Small intestine (tissue), 16 donors: ENCODE measurements at places on chromosomes 5 and 9. TPM values are rescaled to one million over a fixed set of nuclear protein-coding genes. Genes with fewer than 3 reads are reported as not detected.
A peak's percentile ranks its signal among the peaks of the same experiment; 100 is the strongest.

- no peak for DNase-seq
These were observed 22.8 kb upstream of the C9orf40 start for GRCh38 chr9:74975538-74975937.

ACOT12 gene
- polyA plus RNA-seq = 0.38 TPM

FASTKD3 gene
- polyA plus RNA-seq = 16.8 TPM

NUTM2G gene
- not detected for polyA plus RNA-seq

C7 gene
- polyA plus RNA-seq = 17.9 TPM

GRCh38 chr5:116795189-116795588 is 220.6 kb upstream of the SEMA6A start:
- DNase-seq = no peak

DNA sequence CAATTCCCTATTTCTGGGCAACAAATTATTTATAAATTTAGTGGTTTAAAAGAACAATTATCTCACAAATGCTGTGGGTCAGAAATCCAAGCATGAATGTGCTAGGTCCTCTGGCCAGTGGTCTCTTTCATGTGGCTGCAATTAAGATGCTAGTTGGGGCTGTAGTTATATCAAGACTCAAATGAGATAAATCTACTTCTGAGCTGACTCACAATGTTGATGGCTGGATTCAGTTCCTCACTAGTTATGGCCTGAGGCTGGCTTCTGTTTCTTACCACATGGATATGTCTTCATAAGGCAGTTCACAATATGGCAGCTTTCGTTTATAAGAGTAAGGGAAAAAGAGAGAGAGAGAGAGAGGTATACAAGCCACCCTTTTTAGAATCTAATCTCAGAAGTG is 717.0 kb downstream of the PRELID2 start:
- no peak for DNase-seq

DNA sequence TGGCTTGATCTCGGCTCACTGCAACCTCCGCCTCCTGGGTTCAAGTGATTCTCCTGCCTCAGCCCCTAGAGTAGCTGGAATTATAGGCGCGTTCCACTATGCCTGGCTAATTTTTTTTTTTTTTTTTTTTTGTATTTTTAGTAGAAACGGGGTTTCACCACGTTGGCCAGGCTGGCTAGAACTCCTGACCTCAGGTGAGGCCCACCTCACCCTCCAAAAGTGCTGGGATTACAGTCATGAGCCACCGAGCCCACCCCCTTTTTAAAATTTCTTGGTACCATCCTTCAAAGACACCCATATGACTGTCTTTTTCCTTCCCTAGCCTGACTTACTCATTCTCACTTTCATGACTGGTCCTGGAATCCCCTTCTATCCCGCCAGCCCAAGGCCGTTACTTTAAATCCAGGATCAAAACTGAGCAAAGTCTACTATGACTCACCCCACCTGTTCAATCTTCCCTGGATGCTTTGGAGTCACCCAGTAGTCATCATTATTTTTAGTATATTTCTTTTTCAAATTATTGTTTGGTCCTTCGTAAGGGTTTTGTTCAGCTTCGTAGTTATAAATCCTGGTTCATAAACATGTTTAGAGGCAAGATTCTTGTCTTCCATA is 1.2 kb upstream of the TBCA start:
- peak; percentile 62 for DNase-seq

DNA sequence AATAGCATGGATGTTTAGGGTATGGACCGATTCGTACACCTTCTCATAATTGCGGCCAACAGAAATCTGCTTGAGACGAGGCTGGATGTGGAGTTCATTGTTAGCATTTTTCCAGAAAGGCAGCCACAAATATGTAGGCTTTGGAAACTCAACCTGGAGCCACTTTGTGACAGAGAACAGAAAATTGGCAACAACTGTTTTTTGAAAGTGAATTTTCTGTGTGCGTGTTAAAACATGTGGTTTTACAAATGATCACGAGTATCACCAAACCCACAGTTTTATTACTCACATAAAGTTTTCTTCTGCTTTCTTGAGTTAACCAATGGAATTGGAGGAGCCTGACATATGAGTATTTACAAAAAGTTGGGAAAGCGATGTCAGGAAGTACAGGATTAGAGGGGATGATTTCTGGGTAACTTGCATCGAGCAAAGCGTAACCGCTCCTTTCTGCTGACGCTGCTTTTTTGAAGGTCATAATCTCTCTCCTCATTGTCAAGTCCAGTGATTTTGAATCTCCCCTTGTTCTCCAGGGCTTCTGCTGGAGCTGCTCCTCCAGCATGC is 138.5 kb upstream of the TAF11L2 start:
- no peak for DNase-seq

GRCh38 chr9:129414377-129414992 is 206.4 kb downstream of the C9orf50 start:
- peak; percentile 66 for DNase-seq

DNA sequence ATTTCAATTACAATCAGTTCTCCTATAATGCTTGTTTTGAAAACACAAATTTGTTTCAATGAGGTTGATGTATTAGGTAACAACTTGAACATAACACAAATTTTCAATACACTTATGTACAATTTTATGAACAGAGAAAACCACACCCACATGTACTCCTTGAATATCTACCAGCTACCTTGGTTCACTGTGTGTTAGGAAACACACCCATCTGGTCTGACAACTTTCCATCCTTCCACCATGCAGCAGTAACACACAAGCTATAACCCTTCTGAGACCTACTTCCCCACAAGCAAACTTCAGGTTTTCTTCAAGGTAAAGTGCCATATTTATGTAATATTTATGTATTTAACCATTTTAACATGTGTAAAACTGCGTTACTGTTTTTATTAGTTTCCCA is 36.4 kb upstream of the UBQLN1 start:
- DNase-seq = no peak

DNA sequence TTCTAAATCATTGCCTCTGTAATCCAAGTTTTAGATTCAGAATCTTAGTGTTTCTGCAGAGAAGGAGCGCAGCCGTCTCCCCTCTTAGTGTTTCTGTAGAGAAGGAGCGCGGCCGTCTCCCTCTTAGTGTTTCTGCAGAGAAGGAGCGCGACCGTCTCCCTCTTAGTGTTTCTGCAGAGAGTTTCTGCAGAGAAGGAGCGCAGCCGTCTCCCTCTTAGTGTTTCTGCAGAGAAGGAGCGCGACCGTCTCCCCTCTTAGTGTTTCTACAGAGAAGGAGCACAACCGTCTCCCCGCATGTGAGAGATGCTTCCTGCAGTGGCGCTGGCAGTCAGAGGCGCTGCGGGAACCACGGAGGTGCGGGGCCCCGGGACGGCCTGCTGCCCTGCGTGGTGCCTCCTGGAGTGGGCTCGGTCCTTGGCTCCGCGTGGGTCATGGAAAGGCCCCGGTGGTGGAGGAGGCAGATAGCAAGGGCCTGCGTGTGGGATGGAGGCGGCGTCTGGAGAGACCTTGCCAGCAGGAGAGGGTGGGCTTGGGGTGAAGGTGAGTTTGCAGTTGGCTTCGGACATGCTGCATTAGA is 10.9 kb downstream of the CEP72 start:
- no peak for DNase-seq

LMX1B gene
- not detected for polyA plus RNA-seq

DNA sequence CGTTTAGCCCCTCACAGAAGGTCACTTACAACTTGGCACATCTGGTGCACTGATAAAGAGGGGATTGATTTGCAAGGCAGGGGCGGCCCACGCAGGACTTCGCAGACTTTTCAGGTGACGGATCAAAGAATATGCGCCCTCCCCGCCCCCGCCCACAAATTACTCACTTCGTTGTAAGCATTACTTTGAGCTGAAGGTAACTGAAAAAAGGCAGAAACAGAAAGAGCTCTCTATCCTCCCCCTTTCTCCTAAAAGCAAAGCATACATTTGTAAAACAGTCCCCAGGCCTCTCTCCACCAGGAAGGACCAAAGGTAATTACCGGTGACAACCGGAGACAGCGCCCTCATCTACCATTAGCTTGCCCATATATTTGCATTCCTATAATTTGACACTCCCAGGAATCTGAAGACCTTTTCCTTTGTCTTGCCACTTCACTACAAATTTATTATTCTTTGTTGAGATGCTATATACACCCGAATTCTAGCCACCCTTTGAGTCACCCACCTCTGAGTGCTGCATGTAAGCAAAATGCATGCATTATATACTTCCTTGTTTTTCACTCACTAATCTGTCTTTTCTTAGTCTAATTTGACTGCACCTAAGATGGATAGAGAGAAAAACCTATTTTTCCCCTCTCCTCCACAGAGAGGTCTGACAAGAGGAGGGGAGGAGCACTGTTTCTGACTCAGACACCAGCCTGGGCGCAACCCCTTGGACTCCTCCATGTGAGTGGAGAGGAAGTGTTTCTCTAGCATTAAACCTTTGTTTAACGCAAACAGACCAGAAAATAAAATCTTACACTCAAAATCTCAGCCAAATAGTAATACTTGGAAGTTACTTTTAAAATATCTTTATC is 74.7 kb upstream of the SPIN1 start:
- DNase-seq = no peak

MRPL22 gene
- 60.9 TPM for polyA plus RNA-seq

DNA sequence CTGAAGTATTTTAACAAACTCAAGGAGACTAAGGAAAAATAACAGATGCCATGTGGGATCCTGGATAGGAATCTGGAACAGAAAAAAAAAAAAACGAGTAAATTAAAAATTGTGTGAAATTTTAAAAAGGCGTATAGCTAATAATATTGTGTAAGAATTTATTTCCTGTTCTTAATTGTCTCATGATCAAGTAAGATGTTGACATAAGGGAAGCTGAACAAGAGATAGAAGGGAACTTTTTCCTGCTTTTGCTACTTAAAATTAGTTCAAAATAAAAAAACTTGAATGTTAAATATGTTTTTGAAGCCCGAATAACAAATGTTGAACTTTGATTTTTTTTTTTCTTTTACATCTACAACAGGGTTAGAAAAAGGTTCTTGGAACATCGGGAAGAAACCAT is 10.5 kb downstream of the SNAPC3 start:
- DNase-seq = no peak

- no peak for DNase-seq
These were observed 63.7 kb downstream of the MLLT3 start for GRCh38 chr9:20558566-20559016.

DNA sequence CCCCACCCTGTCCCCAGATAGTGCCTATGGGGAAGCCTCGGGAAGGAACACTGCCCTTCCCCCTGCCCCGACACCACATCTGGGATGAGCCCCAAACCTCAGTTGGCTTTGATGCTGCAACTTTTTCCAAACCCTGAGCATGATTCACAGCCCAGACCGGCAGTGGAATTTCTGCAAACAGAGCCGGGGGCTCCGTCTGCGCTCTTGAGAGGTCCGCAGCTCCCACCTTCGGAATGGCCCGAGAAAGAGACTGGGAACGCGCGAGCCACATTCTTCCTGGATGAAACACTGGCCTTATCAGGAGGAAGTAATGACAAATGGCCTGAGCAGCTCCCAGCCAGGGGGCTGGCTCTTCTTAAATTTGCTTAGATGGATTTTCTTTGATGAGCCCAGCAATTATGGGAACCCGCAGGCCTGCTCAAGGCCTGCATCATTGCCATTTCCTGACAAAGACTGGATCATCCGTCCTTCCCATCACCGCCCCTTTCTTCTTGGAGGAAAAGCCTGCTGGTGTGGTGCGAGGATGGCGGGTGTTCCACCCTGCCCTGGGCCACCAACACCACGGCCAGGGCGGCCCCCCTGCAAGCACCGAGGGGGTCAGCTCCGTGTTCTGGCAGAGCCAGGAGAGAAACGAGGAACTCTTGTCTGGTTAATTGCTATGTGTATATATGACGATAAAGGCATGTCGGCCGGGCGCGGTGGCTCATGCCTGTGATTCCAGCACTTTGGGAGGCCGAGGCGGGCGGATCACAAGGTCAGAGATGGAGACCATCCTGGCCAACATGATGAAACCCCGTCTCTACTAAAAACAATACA is 38.8 kb upstream of the COL5A1 start:
- DNase-seq = no peak

GRCh38 chr5:159341145-159341544 is 10.9 kb upstream of the IL12B start:
- no peak for DNase-seq

DNA sequence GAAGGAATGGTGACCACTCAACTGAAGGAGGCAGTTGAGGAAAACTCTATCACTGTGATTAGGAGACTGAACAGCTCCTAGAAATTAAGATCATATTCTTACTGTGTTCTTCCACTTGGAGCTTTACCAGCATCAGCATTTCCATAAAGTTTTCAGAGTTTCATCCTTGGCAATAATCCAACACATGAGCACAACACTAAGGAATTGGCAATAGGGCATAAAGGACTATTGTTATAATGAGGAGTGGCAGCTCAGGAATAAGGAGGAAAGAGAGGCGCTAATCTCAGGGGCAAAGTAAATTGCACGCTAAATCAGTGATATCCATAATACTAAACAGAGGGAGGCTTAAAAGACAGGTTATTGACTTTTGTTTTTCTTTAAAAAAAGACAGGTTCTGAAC is 338.9 kb downstream of the EFNA5 start:
- peak; percentile 44 for DNase-seq

GDF9 gene
- 0.34 TPM for polyA plus RNA-seq

PLPPR1 gene
- not detected for polyA plus RNA-seq

DOK3 gene
- polyA plus RNA-seq = 4.1 TPM

GRCh38 chr5:74188351-74189105 is 452.0 kb downstream of the ENC1 start:
- no peak for DNase-seq
